Motor neuron (in vitro differentiated cells): ENCODE measurements at places on chromosomes 7 and 10. TPM values are rescaled to one million over a fixed set of nuclear protein-coding genes. Genes with fewer than 3 reads are reported as not detected.

- ATAC-seq, result no peak
Observed at GRCh38 chr10:42962902-42963231, 114.0 kb upstream of the RET start.

- ATAC-seq, result no peak
Observed at GRCh38 chr7:157985636-157986035, 602.0 kb downstream of the PTPRN2 start.

DNA sequence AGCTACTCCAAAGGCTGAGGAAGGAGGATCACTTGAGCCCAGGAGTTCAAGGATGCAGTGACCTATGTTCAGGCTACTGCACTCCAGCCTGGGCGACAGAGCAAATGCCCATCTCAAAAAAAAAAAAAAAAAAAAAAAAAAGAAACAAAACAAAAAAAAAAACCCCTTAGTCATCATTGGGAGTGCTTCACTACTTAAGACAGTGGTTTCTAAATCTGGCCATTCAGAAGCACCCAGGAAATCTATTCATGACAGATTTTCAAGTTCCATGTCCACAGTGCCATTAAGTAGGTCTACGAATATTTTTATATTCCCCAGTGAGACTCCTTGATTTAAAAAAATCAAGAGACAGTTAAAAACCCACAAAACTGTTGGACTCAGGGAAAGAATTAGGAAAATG is 182.9 kb downstream of the PIP4K2A start:
- ATAC-seq, result no peak

- no peak for ATAC-seq
Observed at GRCh38 chr7:45625067-45625466, 50.9 kb downstream of the ADCY1 start.

DNA sequence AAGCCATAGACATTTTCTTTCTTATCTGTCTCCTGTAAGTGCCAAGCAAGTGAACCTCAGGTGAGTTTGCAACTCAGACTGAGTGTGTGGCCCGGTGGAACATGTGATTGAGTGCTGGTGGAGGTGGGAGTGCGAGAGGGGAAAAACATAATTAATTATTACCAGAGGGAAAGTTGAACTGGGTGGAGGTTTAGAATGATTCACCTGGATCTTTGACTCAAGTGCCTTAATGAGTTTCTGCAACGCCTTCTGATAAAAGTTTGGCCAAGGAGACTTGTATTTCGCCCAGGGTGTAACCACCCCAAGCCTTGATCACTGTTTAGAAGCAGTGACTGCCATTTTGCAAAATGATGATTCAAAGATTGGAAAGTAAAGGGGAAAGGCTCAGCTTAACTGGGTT is 513.9 kb downstream of the GATA3 start:
- no peak for ATAC-seq

- no peak for ATAC-seq
Observed at GRCh38 chr7:18890885-18891621, 226.4 kb downstream of the TWIST1 start.

- no peak for ATAC-seq
Observed at GRCh38 chr7:67732898-67733297, 736.3 kb downstream of the TYW1 start.

- ATAC-seq, result no peak
Observed at GRCh38 chr7:80087771-80088170, 46.9 kb upstream of the GNAI1 start.

The FKBP9 gene
- total RNA-seq, result 100 and 108 TPM in 2 replicates

The TMEM213 gene
- 0.24 and 0.26 TPM in 2 replicates for total RNA-seq
